Effector memory CD8-positive, alpha-beta T cell (primary cell): ENCODE measurements at places on chromosomes 11 and 22.

- no peak for DNase-seq
These were observed 56.8 kb downstream of the RPL27A start for GRCh38 chr11:8739309-8739793.

- peak; percentile 39 for DNase-seq
These were observed 43.2 kb upstream of the VPREB1 start for GRCh38 chr22:22201185-22201929.

DNA sequence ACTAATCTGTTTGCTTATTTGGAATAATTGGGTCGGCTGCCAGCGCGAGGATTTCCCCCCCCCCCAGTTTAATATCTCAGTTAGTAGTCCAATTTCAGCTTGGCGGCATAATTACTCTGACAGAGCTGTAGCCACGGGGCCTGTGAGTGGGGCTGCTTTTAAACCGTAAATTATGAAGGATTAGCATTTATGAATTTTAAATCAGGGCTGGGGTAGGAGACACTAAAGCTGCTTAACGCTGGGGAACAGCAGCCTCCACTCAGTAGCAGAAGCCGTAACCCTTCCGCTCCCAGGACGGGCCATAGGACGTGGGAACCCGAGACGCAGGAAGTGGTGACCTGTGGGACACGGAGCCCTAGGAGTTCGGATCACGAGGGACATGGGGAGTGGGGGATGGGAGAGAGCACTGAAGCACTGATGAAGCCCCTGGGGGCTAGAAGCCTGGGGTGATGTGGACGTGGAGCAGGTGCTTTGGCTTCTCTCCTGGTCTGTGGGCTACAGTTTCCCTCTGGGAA lies 66.2 kb upstream of the LMO1 start:
- DNase-seq = no peak

DNA sequence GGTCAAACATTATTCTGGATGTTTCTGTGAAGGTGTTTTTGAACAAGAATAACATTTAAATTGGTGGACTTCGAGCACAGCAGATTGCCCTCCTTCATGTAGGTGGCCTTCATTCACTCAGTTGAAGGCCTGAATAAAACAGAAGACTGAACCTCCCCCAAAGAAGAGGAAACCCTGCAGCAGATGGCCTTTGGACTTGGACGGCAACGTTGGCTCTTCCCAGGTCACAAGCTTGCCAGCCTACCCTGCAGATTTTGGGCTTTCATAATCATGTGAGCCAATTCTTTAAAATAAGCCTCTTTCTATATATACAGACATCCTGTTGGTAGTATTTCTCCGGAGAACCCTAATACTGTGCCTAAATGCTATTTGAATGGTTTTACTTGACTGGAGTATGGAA lies 432.2 kb upstream of the NARS2 start:
- DNase-seq = no peak

DNA sequence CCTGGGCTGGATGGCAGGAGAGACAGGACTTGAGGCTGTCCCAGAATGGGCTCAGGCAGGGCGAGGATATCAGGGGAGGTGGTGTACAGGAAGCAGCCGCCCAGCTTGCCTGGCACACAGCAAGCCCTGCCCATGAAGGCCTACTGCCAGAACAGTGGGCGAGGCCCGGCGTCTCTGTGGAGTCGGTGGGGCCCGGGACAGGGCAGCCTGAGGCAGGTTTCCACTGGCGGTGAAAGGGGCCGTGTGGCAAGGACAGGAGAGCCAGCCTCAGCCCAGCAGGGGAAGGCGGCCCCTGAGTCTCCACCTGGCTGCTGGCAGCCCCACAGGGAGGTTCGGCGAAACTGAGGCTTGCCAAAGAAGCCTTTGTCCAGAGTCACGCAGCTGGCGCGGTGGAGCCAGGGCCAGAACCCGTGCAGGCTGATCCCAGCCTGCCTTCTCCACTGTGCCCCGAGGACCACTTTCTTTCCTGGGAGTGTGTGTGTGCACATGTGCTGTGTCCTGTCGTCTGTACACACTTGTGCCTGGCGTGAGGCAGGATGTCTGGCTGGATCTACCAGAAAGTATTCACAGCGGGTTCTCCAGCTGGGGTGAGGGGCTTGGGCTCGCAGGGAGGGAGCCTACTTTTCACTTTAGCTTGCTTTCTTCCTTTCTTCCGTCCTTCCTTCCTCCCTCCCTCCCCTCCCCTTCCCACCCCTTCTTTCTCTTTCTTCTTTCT lies 1.2 kb downstream of the TSPO start:
- peak; percentile 40 for DNase-seq

- DNase-seq = no peak
These were observed 33.5 kb downstream of the ELFN2 start for GRCh38 chr22:37393746-37394145.

- peak; percentile 55 for DNase-seq
These were observed 29.9 kb upstream of the MALAT1 start for GRCh38 chr11:65468874-65469333.

DNA sequence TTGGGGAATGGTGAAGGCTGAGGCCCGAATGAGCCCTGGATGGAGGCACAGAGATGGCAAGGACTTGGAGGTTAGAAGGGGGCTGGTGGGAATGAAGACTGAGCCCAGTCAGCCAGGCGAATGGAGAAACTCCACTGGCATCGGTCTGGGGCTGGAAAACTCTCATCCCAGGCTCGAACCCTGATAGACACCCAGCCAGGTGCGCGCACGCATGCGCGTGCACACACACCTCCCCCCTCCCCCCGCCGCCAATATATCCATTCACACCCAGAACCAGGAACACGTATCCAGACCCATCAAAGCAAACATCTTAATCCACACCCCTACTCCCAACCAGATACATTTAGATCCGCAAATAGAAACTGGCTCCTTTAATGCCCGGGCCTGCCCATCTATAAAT lies 139.3 kb downstream of the CEP164 start:
- no peak for DNase-seq

GRCh38 chr11:133524488-133524887 lies 7.8 kb downstream of the OPCML start:
- DNase-seq = no peak

GRCh38 chr11:57458410-57459163 lies 1.7 kb upstream of the RTN4RL2 start:
- peak; percentile 50 for DNase-seq

- DNase-seq = no peak
These were observed 78.5 kb downstream of the LUZP2 start for GRCh38 chr11:24575392-24575791.

GRCh38 chr11:17547051-17547577 lies at the start of gene OTOG:
Gene OTOG, plus strand, starts transcription at chr11:17547259. Its CDS starts 114 bp downstream, at chr11:17547373.
- no peak for DNase-seq

DNA sequence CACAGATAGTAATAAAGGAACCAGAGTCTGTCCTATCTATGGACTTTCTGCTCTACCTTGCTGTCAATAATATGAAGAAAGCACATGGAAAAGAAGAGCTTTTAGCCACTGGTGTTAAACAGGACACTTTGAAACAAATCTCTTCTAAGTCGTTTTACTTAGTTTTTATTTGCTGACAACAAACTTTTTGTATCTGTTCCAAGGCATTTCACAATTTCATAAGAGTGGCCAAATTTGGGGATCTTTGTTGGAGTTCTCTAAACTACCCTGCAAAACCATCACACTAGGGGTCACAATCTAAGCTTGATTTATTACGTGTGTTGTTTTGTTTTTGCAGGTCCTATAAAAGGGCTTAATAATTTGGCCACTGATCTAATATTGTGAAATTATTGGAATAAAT lies 54.4 kb downstream of the BBOX1 start:
- DNase-seq = no peak

- no peak for DNase-seq
These were observed 44.3 kb downstream of the PTPRJ start for GRCh38 chr11:48024635-48025071.

- DNase-seq = no peak
These were observed 68.7 kb downstream of the ETS1 start for GRCh38 chr11:128518493-128519207.

DNA sequence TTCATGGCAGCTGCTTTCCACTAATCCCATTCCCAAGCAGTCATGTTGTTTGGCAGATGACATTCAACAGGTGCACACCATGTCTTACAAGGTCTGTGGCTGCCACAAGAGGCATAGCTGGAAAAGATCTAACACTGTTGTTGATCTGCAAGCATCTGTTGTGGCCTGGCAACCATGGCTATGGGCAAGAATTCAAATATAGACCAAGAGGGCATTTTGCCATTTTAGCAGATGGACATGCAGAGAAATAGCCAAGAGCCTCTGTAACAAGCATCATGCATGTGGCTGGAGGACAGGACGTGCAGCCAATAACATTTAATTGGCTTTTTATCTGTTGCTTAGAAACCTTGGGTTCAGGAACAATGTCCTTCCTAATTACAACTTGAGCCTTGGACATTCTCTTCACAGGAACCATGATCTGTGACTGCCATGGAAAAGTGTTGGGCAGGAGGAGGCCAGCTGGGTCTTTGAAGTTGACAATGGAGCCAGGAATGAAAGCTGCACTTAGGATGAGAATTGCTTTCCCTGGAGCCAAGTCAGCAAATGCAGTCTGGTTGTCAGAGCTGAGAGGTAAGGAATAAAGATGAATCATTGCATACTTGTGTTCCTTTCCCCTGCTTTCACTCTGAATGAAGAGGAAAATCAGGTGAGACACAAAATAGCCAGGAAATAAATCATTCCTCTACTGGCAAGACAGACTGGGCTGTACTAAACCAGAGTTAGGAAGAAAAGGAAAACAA lies 113.6 kb upstream of the ANO5 start:
- no peak for DNase-seq
